ENCODE measurements at places on chromosomes 6 and 20.

DNA sequence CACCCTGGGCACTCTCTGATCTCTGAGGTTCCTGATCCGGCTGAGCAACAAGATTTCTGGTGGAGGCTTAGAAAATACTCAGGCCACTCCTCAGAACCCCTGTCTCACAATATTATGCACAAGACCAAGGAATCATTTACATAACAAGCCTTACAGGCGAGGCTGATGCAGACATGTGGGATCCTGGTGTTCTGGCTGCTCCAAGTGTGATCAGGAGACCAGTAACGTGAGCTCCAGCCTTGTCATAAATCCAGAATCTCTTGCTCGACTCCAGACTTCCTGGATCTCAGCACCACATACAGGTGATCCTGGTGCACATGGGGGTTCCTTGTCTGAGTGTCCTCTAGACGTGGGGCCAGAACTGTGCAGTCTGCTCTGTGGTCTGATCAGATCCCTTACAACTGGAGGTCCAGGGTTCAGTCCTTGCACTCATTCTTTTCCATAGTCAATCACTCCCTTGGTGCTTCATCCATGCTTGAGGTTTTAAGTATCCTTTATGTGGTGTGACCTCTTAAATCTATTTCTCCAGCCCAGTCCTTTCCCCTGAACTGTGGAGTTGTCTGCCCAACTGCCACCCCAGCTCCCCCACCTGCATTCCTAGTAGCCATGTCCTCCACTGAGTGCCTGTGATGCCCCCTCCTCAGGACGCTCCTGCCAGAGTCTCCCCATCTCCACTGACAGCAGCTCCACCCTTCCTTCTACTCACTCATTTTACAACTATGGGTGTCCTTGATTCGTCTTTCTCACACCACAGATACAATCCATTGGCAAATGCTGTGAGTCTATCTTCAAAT, 5.1 kb downstream of the HLA-C start:
- DNase-seq: peak; percentile 46

- no peak for DNase-seq
Measured at GRCh38 chr6:9254251-9254650, 818.9 kb upstream of the SLC35B3 start.

GRCh38 chr20:43584448-43585136, 6.1 kb upstream of the IFT52 start:
- DNase-seq: no peak

DNA sequence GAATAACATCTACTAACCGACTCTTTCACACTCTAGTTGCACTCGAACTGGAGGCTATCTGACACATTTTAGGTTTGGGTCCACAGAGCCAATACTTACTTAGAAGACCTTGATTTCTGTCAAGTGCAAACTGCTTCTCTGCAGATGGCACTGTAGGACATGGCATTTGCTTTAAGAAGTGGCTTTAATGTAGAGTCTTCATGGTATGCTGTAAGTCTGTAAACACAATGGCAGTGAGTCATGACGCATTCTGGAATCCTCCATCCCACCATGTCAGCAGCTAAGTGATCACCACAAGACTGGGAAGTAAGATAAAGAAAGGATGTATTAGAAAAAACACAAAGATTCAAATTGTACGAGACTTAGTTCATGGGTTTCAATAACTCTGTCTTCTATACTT, 377.0 kb upstream of the NOX3 start:
- no peak for DNase-seq

DNA sequence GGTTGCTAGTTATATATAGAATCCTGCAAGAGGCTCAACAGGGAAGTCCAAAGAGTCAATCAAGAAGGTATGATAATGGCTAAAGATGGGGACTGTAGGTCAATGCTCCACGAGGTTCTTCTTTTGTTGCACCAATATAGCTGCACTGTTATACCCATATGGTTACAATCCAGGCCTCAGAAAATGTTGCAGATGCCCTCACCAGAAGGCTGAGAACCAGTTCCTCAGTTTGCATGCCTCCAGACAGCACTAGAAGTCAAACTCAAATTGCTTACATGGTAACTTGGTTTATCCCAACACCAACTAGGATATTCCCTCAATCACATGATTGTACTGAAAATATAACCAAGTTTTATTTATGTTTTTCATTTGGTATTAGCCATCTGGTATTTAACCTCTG, 12.1 kb downstream of the EEF1A1 start:
- DNase-seq: no peak

DNA sequence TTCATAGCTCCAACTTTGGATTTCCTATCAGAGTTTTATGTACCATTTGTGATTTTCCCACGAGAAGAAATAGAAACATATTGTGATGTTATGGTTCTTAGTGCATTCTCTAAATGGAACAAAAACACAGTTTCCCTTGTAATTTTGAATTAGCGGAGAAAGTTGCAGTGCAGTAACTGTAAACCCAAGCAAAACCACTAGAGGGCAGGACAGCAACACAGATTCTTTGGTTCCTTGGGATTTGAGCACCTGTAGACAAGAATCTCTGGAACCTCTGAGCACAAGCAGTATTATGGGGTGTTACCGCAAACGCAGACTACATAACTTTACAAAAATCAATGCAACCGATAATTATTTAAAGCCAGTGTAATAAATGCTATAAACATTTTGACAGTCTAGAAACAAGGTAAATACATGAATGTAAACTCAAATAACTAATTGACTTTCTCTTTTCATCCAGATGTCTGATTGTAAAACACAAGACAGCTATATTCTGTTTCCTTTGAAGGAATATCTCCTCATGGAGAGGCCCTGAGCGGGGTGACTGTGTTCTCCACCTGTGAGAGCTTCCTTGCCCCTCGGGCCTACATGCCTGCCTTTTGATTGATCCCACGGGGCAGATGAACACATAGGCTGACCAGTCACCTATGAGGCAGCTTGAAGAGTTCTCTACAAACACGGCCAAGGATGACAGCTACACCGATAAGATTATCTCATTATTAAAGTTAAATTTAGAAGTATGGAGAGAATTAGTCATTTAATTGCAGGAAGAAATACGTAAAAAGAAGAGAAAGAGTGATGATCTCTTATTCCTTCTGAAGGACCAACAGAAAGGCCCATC, 67.5 kb upstream of the COL21A1 start:
- no peak for DNase-seq

DNA sequence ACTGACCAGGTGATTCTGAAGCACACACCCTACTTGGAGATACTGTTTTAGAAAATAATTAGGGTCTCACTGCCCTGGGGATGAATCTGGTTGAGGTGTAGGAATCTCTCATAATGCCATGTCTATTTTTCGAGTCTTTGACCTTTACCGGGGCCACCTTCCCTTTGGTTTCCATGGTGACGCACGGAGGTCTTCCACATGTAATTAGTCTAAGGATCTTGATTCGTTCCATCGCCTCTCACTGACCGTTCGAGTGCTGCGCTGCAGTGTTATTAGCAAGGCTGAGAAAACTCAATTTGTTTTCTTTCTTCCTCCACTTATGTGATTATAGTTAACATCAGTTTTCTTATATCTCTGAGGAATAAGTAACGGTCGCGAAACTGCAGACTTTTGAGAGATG, 144.3 kb upstream of the SPACA1 start:
- no peak for DNase-seq

GRCh38 chr6:65999288-65999791, 292.3 kb upstream of the EYS start:
- no peak for DNase-seq

DNA sequence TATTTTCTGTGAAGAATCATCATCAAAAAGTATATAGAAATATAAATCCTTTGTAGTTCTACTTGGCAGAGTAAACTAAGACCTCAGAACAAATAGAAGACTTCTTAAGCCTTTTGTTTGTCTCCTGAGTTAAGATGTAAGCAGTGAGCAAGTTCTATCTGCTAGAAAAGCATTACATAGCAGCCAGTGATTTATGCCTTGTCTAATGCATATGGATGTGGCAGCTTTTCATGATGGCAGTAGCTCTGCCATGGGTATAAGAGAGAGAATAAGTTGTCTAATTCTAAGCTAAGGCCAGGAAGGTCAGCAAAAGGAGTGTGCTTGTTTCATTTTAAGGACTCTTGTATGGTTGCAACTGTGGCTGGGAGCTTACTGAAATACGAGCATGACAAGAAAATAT, 920.2 kb downstream of the GRIK2 start:
- no peak for DNase-seq

Data from CD4-positive, alpha-beta T cell treated with Interleukin-10 for 1 hour (primary cell).